ENCODE measurements at places on chromosomes 2 and 18. TPM values are rescaled to one million over a fixed set of nuclear protein-coding genes. Genes with fewer than 3 reads are reported as not detected.

The SMCHD1 gene
- 18.6 TPM for total RNA-seq

The C18orf63 gene
- total RNA-seq, result under 0.01 TPM

The AMER3 gene
- 0.41 TPM for total RNA-seq

DNA sequence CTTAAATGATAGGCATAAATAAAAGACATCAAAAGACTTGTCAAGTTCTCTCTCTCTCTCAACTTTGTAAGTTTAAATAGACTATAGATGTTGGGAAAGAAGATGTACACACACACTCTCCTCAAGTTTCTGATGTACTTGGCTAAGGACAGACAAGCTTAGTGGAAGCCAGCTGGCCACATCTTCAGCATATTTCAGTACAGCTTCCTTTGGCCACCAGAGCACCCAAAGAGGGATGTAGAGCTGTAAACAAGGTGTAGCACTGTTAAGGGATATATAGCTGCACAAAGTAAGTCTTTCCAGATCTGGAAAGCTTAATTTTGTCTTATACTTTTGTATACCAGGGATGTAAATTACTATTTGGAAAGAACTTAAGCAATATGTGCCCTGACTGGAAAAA is 64.3 kb upstream of the MSTN start:
- no peak overlapping the region for H3K27ac ChIP-seq
- no peaks in the 10 kb centered on the region for H3K4me1 ChIP-seq
- no peaks in the 10 kb centered on the region for H3K36me3 ChIP-seq
- no peak overlapping the region for H3K4me3 ChIP-seq

- no peak overlapping the region for H3K27ac ChIP-seq
- no peaks in the 10 kb centered on the region for H3K27me3 ChIP-seq
- no peak for DNase-seq
- no peaks in the 10 kb centered on the region for H3K36me3 ChIP-seq
- no peaks in the 10 kb centered on the region for H3K4me1 ChIP-seq
- no peak overlapping the region for H3K4me3 ChIP-seq
Measured at GRCh38 chr2:107383691-107384090, 443.0 kb upstream of the RGPD4 start.

Data from adrenal gland (tissue), 19 donors.